ENCODE measurements at places on chromosomes 4 and X.

DNA sequence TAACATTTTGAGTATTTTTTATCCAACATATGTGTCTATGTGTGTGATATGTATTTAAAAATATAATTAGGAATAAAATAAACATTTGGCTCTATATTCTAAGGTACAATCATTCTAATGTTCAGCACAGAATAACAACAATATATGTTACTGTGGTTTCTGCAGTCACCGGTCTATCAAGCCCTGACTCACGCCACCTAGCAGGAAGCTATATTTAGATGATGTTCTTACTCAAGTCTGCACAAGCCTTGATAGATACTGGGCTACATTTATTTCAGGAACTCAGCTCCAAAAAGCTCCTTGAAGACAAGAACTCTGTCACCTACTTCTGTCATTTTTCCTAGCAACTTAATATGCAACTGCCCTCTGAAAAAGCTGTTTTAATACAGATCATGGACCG lies 152.0 kb upstream of the FTHL17 start:
- no peak for DNase-seq

- peak; percentile 57 for DNase-seq
Measured at GRCh38 chrX:107676559-107677378, 48.5 kb downstream of the PRPS1 start.

DNA sequence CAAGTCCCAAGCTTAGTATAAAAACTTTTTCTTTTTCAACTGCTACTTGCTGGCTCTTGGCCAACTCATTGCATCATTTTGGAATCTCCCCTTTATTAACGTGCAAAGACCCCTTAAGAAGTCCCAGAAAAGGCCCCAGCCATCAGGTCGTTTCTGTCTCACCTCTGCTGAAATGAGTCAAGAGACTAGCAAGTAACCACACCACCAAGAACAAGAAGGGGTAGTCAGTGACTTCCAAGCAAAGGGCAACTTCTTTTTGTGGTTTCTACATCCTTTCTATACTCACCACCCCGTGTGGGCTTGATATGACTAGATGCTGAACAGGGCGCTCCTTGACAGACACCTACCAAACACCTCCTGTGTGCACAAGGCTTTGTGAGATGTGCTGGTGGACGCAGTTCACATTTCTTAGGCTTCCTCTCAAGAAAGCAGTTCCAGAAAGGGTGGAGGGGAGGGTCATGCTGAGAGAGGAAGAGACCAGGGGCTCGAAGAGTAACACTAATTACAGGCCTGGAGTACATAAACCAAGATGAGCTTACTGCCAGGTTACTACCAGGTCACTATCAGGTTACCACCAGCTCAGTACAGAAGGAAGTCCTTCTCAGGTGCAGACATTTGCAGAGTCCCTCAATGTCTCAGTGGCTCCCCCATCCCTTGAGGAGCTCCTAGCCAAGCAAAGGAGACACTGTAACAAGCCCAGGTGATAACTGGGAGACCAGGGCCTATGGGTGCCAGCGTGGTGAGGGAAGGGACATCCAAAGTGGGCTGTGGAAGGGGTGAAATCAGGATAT lies 19.3 kb downstream of the JAKMIP1 start:
- no peak for DNase-seq

- DNase-seq, result peak; percentile 31
Measured at GRCh38 chr4:13481569-13481968, 2.6 kb downstream of the RAB28 start.

DNA sequence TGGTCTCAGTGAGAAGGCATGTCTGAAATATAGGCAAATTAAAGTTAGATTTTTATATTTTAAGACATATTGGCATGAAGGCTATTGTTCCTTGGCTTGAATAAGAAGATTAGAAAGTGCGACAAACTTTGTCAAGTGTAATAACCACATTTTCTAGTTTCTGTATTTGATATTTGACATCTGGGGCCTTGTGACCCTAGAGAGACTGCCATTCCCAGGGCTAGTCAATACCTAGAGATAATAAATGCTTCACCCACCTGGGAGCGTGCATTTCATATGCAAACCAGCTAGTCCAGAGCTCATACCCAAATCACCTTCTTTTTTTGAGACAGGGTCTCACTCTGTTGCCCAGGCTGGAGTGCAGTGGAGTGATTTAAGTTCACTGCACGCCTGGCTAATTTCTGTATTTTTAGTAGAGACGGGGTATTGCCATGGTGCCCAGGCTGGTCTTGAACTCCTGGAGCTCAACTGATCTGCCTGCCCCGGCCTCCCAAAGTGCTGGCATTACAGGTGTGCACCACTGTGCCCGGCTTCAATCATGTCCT lies 62.6 kb downstream of the COQ2 start:
- no peak for DNase-seq

GRCh38 chrX:21658152-21658737 lies at the start of gene KLHL34:
KLHL34 (minus strand) TSS chrX:21658330; CDS start chrX:21657788, 542 bp downstream.
- DNase-seq, result no peak

GRCh38 chr4:148196164-148196563 lies 246.1 kb downstream of the NR3C2 start:
- DNase-seq, result no peak

DNA sequence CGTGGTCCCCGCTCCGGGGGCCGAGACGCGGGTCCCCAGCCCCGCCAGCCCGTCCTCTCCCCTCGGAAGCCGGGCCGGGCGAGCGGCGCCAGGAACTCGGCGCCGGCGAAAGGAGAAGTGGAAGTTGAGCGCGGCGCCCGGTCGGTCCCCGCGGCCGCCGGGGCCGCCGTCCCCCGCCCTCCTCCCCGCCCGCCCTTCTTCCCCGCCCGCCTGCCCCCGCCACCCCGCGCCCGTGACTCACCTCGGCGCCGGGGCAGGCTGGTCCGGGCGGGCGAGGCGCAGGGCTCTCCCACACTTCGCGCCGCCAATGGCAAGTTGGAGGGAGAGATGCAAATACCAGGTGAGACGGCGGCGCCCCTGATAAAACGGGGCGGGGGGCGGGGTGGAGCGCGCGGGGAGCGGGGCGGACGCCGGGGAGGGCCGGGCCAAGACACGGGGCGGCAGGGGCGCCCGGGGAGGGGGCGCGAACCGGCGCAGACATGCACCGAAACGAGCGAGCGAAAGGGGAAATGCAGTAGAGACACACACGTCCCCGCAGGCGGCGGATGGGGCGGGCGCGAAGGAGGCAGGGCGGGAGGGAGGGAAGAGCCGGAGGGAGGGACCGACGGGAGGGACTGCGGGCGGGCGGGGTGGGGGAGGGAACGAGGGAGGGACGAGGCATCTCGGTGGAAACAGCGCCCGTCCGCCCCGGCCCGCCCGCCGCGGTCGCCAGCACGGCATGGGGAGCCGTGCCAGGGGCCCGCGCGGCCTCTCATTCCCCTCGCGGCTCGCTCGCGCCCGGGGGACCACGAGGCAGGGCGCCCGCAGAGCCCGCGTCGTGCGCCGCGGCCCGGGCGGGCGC lies at the start of gene ELF4:
Gene ELF4 (minus strand): TSS at position 119 of the 841 bp plus-strand sequence. CDS start 29,167 bp downstream, outside the sequence.
- peak; percentile 19 for DNase-seq

GRCh38 chr4:100190643-100191600 lies 654 bp upstream of the DDIT4L start:
- DNase-seq, result no peak

DNA sequence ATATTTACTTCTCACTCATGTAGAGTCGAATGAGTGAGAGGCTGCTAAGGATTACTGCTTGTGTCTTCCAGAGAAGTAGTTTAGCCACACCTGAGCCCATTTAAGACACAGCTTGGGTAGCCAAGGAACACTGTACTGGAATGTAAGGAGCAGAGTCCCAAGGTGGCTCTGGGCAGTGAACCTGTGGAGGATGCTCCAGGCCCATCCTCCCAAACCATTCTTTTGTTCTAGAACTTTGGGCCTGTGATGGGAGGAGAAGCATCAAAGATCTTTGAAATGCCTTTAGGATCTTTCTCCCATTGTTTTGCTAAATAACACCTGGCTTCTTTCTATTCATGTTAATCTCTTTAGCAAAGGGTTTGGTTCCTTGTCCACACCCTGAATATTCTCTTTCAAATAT lies 162.2 kb downstream of the KLHL4 start:
- DNase-seq, result no peak

- DNase-seq, result no peak
Measured at GRCh38 chr4:80611678-80611979, 276.1 kb downstream of the CFAP299 start.

DNA sequence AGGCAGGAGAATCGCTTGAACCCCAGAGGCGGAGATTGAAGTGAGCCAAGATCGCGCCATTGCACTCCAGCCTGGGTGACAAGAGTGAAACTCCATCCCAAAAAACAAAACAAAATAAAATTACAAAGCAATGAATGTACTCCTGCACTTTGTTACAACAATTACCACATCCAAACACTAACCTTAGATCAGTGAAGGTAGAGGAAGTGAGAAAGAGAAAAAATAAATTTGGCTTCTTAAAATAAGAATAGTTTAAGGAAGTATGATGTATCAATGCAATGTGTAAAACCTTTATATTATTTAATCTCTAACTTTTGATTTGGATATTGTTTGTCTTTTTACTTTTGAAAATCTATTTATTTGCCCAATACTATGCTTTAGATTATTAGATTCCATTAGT lies 21.7 kb upstream of the CSN1S1 start:
- DNase-seq, result no peak

DNA sequence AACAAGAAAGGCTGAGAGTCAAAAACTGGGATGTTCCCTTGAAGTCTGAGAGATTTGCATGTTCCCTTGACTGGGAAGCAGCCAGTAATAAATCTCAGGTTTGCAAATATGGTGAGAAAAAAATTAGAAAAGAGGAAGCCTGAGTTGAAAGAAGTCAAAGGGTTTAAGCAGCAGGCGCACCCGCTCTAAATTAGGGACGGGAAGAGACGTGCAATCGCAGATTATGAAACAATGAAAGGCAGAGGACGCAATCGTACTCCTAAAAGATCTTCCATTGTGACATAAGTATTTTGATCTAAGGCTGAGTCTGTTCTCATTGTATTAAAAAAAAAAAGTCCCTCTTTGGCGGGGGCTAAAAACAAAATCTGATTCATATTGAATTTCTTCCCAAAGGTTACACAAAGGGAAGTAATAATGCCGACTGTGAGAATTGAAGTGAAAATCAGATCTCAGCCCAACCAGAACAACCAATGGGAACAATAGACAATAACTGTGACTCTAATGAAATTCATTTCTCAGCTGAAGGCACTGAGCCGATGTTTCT lies 28.2 kb downstream of the SAT1 start:
- DNase-seq, result peak; percentile 64

DNA sequence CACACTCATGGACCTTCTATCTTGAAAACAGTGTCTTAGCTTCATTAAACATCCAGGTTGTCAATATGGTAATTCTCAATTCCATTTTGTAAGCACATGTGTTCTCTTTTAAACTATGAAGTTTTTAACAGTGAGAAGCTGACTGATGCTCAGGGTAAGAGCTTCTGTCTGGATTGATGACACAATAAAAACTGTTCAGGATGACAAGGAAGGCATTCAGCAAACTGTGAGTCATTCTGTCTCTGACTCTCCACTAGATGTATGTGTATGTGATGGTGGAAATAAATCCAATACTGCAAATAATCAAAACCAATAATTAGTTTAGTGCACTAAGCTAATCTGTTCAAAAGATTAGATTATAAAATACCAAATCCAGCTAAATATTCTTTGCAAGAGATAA lies 115.3 kb upstream of the ARX start:
- DNase-seq, result no peak

DNA sequence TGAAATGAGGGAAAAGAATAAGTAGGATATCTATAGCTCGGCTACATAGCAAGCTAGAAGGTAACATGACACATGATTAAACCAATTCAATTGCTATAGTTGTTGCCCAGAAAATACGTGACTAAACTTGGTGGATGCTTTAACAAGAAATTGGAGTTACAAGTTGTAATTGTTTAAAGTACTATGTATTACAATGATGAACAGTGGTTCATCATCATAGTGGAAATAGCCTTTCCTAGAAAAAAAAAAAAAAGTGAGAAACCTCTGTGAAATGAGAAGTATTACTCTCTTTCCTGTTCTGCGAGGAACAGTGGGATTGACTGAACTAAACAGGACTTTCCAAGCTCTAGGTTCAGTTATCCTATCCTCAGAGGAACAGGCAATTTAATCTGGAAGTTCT lies 209.7 kb upstream of the KLF3 start:
- DNase-seq, result no peak

DNA sequence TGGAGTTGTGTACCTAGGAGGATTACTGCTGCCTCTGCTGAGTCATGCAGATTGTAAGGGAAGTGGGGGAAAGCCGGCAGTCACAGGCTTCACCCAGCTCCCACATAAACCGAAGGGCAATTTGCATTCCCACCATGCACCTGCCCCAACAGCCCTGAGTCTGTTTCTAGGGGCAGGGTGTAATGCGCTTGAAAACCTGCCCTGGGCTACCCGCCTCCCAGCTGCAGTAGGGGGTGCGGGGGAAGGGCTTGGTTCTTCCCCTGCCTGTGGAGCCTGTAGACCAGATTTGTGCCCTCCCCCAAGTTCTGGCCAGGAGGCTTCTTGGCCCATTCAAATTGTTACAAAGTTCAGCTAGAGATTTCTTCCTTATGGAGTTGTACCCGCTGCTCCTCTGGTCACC lies 269.2 kb upstream of the DDX53 start:
- DNase-seq, result no peak

DNA sequence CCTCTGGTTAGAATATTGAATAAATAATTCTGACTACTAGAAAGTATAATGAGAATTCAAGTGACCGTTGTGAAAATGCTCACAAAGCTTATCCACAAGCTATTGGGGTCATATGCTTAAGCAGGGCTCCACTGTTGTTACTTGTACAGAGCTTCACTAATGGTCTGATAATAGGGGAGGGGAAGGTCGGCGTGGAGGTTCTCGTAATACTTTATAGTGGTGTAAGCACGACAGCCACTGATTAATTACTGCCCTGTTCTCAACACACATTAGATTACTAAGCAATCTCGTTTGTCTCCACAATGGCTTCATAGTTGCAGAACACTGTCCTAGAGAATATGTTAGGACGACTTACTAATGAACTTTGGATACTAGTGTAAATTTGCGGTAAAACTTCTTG lies 11.6 kb downstream of the UNC5C start:
- no peak for DNase-seq

DNA sequence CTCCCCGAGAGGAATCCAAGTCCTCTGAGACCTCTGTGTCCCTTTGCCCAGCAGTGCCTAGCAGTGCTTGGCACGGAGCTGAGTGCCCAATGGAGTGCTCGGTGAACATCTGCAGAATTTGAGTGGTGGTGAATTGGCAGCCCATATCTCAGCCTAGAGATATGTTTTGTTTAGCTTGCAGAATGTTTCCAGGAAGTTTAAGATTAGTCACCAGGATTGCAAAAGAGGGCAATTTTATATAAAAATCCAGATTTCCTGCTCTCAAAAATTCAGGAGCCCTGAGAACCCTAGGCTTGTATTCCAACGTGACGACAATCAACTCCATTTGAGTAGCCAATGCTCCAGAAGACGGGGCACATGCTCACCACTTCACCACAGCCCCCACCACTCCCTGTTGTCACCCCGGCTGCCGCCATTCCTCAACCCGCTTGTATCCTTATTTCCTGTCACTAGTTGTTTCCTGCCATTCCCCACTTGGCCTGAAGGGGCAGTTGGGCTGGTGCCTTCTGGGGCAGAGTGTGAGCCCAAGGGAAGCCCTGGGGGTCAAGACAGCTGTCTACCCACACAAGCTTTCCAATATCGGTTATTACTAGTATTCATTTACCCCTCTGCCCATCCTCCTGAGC lies 116.9 kb downstream of the EFNB1 start:
- no peak for DNase-seq
